ENCODE measurements at places on chromosomes 6 and 20.

GRCh38 chr6:169112483-169113320 is 140.9 kb downstream of the THBS2 start:
- DNase-seq = no peak

DNA sequence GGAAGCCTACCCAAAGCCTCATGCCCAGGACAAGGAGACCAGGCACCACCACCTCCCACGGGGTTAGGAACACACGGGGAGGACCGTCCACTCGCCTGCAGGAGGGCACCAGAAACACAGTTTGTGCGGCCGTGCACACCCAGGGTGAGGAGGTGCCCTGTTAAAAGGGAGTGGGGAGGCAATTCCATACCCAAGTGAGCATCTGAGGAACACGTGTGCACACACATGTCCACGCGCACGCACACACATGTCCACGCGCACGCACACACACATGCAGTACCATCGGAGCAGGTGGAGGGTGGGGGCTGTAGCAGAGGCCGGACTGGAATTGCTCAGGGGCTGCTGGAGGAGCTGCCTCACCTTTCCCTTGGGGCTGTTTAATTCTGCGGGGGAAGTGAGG is 259.4 kb downstream of the TAF4 start:
- no peak for DNase-seq

DNA sequence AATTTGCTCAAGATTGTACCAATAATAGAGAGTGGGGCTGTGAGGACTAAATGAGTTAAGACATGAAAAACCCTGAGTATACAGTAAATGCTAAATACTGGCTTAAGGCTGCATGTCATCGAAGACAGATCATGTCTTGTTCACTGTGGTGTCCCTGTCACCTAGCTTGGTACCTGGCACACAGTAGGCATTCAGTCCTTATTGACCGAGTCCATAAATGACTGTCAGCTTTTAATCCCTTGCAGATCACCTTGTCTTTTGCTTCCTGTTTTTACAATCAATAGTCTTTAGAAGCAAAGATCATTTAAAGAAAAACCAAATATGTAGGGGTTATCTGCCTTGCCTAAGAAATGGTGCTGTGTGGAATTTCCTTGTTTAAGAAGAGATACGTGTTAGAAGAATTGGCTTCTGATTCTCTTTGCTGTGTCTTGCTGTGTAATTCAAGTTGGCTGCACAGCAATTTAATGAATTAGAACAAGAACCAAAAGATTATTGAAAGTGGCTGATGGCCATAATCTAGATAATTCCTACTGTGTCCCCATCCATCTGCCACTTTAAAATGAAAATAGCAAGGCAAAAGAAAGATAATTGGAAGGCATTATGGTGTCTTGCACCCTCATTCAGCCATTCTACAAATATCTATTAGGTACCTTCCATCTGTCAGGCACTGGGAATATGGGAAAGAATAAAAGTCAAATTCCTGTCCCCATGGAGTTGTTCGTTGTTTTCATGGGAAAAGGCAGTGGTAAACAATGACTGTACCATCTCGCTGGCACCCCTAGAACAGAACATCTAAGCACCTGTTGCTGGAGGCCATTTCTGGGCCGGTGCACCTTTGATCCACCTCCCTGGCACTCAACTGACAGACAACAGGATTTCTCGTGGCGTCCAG is 12.4 kb upstream of the MAPK13 start:
- no peak for DNase-seq

- no peak for DNase-seq
Observed at GRCh38 chr6:107075951-107076381, 39.3 kb downstream of the BEND3 start.

DNA sequence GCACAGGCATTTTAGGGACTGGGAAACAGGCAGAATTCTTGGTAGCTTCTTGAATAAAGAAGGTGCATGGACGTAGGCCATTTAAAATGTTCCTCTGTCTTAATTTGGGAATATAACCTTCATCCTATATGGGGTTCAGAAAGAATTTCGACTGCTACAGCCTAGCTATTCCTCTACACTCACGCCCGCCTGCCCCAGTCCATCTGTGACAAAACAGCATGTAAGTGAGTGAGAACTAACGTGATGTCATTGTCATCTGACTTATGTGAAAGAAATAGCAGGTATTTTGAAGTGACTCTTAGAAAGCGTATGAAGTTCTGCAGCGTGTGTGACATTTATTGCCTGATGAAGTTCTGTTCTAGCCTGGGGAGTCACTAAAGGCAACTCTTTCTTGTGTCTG is 52.2 kb upstream of the SLC22A1 start:
- no peak for DNase-seq

- no peak for DNase-seq
Observed at GRCh38 chr20:1775117-1775516, 117.5 kb upstream of the SIRPG start.

GRCh38 chr6:90922325-90922724 is 335.5 kb upstream of the MAP3K7 start:
- DNase-seq = no peak

- DNase-seq = no peak
Observed at GRCh38 chr6:32406857-32407256, at the start of gene BTNL2. Gene BTNL2 (minus strand): TSS chr6:32407181. CDS start chr6:32407123, 58 bp downstream.

DNA sequence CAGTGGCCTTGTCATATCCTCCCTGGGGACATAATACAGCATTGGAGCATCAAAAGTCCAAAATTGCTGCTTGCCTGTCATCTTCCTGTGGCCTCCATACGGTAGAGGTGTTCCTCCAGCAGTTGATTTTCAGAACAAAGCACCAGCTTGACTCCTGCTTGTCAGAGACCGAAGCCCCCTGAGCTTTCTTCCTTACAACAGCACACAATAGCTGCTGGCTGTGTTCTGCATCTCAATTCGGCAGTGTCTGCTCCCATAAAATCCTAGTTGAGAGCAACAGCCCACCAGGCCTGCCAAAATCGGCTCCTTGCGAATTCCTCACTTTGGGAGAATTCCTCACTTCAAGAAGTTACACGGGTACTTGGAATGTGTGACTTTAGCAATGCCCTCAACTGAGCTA is 372.9 kb downstream of the SAMD5 start:
- DNase-seq = no peak

DNA sequence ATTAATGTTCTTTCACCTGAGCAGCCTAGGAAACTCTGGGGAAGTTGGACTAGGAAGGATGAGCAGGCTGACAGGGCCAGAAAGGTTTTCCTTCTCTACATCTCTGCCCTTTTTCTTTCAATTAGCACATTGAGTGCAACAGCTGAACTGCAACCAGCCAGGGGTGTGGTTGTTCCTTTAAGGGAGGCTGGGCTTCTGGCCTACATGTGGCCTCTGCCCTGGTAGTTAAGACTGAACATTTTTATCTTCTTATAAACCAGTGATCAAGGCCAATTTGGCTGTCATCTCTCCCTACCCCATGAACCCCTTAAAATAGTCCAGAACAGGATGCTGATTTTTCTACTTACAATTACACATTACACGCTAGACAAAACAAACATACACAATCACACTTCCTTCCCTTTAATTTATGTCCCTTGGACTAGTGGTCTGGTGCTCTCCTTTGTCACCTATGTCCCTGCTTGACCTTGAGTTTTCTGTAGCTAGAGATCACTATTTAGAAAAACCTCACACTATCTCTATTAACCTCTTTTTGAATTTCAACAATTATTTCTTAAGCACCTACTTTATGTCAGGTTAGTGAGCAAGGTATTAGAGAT is 60.3 kb downstream of the RNF217 start:
- no peak for DNase-seq

DNA sequence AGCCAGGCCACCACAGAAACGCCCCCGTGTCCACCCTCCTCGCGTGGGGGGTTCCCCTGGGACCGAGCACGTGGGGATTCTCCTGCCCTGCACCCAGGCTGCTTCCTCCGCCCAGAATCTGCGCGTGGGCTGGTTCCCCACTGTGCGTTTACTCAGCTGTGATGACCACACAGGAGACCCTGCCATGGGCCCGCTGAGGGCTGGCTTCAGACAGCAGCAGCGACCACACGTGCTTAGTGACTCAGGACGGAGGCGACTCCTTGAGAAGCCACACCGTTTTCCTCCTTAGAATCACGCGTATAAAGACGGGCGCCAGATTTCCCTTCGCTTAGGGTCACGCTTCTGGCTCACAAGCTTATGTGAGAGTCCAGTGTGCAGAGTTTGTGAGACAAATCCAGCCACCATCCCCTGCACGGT is 63.9 kb upstream of the PDE10A start:
- no peak for DNase-seq

DNA sequence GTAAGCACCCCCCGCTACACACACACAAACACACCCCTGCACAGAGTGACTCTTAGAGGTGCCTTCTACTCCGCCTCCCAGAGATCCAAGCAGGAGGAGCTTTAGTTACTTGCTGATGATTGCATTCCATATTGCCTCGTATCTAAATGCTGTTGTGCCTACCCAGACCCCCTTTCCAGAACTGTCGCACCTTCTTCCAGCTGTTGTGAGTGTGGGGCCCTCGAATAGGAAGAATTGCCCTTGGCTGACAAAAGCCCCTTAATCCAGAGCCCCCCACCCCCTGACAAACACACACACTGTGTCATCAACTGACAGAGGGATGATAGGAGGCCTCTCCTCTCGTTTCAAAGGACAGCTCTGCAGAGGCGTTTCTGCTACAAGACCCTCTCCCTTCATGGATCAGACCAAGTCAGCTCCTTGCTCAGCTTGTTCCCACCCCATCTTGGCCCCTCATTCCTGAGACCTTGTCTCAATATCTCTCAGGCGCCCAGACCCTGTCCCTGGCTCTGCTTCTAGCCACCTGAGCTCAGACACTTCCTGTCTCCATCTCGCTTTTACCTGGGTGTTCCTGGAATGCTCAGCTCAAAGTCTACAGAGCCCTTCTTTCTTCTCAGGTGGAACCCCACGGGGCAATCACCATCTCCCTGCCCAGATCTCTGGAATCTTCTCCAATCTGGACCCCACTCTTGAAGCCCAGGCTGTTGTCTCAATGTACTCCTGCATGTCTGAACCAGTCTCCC is 4.0 kb upstream of the VSX1 start:
- DNase-seq = no peak

- DNase-seq = no peak
Observed at GRCh38 chr6:143838395-143838794, 4.7 kb upstream of the LTV1 start.

DNA sequence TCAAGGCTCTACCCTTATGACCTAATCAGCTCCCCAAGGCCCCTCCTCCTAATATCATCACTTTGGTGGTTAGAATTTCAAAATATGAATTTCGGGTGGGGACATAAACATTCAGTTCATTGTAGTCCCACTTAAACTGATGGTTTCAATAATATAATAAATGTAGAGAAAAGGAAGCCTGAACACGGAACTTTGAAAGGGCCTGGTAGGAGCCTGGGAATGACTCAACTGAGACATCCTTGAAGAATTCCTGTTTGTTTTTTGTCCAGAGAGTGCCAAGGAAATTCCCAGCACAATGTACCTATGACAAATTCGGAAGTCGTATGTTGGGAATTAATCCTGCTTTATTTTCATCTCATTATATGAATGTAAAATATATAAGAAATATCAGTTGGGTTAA is 457.9 kb downstream of the PLCB1 start:
- no peak for DNase-seq

DNA sequence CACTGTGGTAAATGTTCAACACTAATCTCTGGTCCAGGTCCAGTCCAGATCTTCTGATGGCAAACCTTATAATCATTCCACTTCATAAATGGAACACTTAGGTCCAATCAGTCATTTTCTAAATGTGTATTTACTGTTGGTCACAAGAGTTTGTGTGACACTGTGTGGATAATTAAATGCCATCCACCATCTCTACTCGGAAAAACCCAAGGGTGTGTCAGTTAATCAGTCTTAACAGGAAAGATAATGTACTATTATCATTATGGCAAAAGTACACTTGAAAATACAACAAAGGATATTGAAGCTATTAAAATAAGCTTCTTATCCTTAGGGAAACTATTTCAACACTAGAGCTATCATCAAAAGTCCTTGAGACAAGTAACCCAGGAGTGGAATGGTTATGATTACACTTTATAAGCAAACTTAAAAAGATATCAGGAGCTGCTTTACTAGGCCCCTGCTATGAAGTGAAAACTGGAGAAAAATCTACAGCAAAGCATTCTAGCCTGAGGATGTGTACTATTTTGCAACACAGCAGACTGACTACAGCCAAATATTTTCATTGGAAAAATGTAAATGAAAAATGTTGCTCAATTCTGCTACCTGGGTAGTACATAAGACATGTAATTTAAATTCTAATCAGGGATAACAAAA is 227.9 kb downstream of the LAMA2 start:
- DNase-seq = no peak

DNA sequence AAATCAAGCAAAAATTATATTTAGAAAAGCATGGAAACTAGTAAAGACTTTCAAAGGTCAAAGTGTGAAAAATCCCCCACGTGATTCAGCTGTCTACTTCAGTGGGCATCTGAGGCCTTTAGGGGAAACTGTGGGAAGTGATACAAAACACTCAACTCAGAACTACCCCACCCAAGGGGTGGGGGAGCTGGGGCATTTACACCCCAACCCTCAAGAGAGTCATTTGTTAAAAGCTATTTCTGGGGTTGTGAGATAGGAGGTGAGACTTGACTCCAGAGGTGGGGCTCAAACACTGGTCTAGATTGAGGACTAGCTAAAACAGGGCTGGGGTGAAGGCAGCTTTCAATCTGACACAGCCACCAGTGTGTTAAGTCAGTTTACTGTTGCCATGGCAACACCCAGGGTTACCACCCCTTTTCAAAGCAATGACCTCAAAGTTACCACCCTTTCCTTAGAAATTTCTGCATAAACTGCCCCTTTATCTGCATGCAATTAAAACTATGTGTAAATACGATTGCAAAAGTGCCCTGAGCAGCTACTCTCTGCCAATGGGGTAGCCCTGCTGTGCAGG is 9.9 kb upstream of the GTSF1L start:
- peak; percentile 43 for DNase-seq

DNA sequence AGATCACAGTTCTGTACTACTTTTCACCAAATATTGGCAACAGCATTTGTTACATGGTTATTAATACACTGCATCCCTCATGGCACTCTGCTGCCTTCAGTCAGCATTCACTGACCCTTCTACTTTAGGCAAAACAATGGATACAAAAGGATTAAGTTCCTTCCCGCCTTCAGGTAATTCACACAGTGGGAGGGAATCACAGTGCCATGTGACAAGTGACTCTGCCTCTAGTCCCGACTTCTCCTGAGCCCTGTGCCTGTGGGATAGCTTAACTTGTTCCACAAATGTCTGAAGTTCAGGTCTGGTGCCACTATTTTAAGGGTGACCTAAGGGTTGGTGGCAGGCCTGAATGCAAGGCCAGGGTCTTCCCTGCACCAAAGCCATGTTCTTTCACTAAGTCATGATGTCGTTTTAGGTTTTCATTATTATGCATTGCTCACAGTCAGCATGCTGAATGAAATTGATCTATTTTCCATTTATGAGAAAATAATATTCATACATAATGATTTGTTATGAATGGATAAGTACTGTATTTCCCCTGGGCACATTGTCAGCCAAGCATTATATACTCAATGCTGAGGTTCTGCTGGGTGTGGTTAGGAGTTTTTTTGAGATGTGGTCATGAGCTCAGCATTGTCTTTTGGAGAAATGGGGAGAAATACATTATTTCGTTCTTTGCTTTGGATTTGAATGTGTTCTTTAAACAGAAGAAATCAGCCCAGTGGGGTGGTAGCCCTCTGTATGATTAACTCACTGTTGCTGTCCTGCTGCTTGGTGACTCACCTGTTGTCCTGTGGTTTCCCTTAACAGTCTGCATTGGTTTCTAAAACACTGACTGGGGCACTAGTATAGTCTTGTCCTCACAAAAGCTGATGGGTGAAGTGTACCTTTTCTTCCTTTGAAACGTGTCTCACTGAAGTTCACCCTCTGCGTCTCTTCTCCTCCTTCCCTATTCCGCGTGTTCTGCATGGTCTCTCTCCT is 66.4 kb downstream of the AFDN start:
- DNase-seq = peak; percentile 20

GRCh38 chr6:147821295-147821897 is 312.9 kb downstream of the SAMD5 start:
- no peak for DNase-seq
